ENCODE measurements at places on chromosomes 1 and 21.
A peak's percentile ranks its signal among the peaks of the same experiment; 100 is the strongest.

GRCh38 chr1:54591127-54591756 is 32.1 kb downstream of the FAM151A start:
- no peak for DNase-seq

DNA sequence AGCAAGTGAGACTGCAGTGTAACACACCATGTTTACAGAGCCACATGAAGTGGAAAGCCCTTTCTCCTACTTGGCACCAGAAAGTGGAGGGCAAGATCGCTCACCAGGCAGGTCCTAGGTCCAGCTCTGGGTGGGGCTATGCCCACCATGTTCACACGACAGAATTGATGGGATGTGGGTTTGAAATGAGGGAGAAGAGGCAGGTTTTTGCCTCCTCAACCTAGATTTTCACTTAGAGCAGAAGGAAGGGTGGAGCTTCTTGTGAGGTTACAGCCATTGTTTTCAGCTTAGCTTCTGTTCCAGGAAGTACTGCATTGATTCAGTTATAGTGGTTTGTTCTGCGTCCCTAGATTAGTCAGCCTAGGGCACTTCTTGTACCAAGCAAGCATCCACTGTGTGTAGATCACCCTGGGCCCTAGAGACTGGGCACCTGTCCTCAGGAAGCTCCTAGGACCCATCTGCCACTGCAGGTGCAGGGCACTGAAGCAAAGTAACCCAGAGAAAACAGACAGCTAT is 2.3 kb downstream of the CD53 start:
- DNase-seq, result peak; percentile 69

DNA sequence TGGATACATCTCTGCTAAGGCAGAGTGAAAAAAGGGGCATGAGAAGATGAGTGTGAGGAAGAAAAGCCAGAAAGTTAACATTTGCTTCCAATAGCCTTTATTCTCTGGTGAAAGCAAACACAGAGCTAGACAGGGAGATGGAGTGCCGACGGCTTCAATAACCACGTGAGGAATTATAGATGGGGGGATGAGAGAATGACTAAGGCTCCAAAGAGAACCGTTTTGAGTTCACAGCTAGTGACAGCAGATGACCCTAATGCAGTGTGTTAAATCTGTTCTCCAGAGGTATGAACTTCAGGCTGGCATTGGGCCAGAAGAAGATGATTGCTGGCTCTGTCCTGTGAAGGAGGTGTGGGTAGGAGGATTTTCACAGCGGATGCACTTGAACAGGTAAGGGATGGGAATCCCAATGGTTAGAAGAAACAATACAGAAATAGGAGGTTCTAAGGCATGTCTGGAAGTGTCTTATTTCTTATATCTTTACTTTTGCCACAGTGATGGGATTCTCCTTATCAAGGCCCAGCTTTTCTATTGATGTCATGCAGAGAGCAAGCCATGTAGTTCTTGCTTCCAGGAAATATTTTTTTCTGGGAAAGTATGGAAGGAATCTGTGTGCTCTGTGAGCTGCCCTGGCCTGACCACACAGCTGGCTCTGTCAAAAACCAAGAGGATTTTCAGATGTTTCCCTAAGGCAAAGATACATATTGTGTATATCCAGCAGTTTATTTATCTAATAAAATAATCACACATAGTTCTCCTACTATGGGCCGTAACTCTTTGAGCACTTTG is 573.8 kb downstream of the LTN1 start:
- DNase-seq, result no peak

DNA sequence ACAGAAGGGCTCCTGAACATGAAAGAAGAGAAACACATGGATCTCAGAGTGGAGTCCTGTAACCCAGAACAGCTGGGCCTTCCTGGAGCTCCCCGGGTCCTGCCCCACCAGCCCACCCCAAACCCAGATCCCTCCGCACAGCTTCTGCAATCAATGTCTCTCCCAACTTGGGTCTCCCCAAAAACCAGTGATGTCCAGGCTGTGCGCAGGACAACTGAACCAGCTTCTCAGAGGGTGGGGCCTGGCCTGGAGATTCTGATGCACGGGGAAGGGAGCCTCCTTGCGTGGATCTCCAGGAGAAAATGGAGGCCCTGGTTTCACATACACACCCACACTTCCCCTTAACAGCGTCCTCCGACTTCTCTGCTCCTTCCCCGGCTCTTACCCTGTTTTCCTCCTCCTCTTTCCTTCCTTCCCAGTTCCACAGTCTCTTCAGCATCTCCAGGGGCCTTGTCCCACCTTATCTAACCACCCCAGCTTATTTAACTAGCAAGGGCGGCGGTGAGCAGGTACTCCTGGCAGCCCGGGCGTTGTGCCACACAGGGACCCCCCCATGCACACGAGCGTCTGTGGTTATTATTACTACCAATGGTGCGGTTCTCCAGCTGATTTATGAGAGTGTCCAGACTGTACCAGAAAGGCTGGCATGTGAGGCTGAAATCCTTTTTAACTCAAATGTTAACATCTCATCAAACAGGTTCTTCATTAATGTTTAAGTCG is 11.2 kb upstream of the MX2 start:
- DNase-seq, result no peak

DNA sequence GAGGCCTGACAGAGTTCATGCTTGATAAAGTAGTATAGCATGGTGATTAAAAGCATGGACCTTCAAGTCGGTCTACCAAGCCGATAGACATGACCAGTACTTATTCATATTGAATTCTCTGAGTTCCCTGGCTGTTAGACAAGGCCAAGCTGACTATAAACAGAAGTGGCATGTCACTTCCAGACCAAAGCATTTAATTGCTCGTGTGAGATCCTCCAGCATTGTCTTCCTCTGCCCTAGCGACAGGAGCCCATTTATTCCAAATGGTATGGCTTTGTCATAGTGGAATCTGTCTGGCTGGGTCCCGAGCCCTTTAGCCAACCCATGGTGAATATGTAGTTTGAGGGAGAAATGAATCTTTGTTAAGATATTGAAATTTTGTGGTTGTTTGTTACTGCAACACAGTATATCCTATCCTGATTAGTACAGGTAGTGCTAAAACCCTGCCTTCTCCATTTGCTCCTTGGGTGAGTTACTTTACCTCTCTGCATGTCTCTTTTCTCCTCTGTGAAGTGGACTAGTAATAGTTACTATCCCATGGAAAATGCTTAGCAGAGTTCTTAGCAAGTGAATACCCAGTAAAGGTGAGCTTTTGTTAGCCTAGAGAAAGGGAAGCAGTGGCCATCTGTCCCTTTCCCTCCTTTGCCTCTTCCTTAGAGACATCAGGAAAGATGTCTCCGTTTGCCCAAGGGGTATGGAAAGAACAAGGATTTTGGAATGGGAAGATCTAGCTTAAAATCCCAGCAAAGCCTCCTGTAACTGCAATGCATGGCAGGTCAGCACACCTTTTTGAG is 77.6 kb upstream of the CD1D start:
- DNase-seq, result no peak

DNA sequence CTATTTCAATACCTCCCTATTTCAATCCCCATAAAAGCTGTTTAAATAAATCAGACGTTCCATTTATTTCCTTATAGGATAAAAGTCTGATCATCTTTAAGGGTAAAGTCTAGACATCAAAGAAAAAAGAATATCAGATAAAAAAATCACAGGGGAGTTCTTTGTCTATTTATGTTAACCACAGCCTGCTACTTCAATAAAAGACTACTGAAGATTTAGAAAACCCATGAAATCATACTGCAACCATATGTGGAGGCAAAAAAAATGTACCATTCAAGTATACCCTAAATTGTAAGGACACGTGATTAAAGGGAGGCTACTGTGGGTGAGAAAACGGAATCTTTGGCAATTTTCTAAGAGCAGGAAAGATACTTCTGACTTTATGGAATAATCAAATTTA is 108.2 kb upstream of the TNFSF4 start:
- no peak for DNase-seq

DNA sequence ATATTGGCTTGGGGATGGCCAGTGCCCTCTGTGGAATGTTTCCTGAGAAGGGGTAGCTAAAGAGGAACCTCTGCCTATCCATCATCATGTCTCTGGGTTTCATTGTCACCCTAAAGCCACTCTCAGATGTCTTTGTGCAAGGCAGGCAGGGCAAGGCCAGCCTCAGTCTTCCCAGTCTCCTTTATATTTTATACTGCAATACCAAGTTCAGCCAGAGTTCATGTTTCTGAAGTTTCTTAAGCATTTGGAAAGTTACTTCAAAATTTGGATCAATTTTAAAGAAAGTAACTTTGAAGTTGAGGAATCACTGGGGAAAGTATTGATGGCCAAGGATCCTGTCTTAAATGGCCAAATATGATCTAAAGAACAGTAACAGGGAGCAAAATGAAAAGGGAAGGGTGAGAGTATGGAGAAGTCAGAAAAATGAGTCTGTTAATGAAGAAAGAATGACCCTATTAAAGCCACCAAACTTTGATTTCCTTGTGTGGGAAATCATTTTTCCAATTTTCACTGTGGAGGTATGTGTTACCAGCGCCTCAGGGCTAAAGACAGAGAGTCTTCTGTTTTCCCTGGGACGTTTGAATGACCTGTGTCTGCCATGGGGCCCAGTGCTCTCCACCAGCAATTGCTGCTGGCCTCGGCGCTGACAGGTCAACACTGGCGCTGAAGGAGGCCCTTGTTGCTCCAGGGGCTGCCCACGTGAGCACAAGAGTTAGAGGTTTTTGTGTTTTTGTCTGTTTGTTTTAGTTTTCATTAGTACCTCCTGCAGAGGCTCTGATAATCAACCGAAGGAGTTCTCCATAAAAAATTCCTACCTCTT is 93.9 kb downstream of the ATP5PO start:
- DNase-seq, result no peak

GRCh38 chr1:110680036-110680735 is 5.4 kb upstream of the KCNA3 start:
- DNase-seq, result no peak

- DNase-seq, result no peak
Measured at GRCh38 chr1:30321246-30321910, 402.0 kb downstream of the MATN1 start.

- DNase-seq, result peak; percentile 73
Measured at GRCh38 chr1:94541246-94542087, at the start of gene F3. Gene F3 (minus strand): TSS chr1:94541759. CDS start chr1:94541636, 123 bp downstream.

- no peak for DNase-seq
Measured at GRCh38 chr1:207248544-207249198, 72.8 kb upstream of the CD55 start.

- peak; percentile 16 for DNase-seq
Measured at GRCh38 chr1:115062542-115063004, 26.7 kb downstream of the TSPAN2 start.

GRCh38 chr1:195617106-195617505 is 991.1 kb downstream of the KCNT2 start:
- no peak for DNase-seq

DNA sequence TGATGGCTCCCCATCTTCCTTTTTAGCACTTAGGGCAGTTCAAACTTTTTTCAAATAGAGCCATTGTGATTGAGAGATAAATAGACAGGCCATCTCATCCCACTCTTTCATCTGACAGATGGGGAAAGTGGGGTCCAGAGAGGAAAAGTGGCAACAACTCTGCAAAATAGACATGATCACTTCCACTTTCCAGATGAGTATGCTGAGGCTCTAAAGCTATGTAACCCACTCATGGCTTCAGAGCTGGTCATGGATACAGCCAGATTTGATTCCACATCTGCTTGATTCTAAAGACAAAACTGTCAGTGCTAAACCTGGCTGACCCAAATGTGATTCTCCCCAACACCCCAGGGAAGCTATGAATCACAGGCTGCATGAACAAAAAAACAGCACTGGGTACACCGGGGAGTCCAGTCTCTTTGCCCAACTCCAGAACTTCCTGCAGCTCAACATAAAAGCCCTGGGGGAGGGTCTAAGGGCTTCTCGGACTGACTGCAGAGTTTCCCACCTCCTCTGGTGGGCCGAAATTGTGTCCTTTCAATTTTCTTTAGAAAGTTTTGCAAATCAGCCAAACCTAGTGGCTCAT is 59.3 kb downstream of the PLPP3 start:
- DNase-seq, result no peak

DNA sequence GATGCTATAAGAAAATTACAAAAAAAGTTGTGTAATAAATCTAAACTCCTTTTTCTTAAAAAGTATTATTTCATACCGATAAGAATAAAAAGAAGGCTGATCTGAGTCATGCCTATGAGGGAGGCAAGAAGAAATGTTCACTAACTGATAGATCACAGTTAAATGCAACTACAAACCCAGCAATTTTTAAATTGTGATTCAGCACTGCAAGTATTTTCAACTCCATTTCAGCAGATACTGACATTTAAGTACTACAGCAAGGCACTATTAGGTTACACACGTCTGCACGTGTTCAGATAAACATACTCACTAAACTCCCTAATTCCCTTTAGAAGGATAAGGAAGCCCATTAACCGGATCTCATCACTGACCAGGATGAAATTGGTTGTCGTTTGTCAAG is 213.3 kb upstream of the ZRANB2 start:
- DNase-seq, result no peak

- no peak for DNase-seq
Measured at GRCh38 chr1:191886977-191887376, 271.3 kb upstream of the RGS18 start.

DNA sequence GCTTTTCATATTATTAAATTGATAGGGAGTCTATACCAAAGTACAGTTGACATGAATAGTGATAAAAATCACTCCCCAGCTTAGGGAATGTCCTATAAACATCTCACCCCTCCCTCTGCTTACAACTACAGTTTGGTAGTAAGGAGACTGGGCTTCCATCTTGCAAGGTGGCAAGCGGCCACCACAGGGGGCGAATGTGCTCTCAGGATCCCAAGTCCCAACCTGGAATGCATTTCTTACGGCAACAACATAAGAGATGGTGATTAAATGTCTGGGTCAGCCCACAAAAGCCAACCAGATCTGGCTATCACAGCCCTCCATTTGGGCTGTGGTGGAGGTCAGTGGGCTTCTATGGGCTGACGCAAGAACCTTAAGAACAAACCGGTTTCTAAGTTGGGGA is 68.0 kb downstream of the SMYD2 start:
- no peak for DNase-seq

DNA sequence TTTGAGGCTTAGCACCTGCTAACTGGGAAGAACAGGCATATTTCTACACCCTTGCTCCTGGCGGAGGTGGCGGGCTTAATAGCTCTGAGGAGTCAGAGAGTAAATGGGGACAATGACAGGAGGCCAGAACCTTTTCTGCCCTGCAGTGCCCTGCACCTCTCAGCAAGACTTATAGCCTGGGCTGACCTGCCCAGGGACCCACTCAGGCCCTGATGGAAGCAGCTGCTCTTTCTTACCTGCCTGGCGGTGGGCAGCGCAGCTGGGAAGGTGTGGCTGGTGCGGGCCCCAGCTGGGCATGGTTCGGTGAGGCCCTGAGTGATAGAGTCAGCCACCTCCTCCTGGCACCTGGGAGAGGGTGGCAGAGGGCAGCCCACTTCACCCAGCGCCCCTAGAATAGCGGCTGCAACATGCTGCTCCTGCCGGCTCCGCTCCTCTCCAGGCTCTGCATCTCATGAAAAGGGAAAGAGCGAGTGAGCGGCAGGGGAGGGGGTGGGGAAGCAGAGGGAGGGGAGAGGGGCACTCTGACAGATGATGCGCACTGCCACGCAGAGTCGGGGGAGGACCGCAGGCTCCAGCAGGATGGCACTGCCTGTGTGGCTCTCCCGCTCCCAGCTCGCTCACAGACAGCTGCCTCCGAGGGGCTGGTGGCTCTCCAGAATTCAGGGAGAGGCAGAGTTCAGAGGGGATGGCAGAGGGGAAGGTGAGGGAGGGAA is at the start of gene RGS8:
RGS8 (minus strand) TSS at position 472 of the 713 bp plus-strand sequence. CDS start 14,938 bp downstream, outside the sequence.
- DNase-seq, result no peak
